ENCODE measurements at places on chromosomes 3 and 15.

DNA sequence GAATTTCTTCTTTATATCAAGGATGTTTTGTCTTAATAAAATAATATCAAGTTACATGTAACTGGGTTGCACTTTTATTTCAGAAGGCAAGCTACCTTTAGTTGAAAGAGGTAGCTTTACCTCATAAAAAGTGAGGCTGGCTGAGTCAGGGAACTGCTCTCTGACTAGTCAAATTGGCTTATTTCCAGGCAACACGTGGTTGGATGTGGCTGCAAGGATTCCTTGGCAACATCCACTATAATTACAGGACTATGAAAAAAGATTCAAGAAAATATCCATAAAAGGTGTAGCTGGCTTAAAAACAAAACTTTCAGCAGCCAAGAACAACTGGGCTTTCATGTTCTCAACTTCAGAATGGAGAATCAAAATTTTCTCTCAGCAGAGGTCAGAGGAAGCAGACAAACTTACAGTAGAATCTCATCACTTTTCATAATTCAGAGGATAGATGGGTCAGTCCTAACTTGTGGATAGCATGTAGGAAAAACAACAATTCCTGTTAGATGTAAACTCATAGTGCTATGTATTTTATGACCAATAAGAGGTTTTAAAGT is 779.1 kb downstream of the MECOM start:
- DNase-seq: peak; percentile 19

- peak; percentile 22 for DNase-seq
These were observed 114.3 kb upstream of the ARHGEF3 start for GRCh38 chr3:56915966-56916586.

- DNase-seq: no peak
These were observed 483.2 kb upstream of the TBL1XR1 start for GRCh38 chr3:177680472-177680821.

GRCh38 chr3:187974871-187975271 is 179.1 kb upstream of the LPP start:
- DNase-seq: no peak

DNA sequence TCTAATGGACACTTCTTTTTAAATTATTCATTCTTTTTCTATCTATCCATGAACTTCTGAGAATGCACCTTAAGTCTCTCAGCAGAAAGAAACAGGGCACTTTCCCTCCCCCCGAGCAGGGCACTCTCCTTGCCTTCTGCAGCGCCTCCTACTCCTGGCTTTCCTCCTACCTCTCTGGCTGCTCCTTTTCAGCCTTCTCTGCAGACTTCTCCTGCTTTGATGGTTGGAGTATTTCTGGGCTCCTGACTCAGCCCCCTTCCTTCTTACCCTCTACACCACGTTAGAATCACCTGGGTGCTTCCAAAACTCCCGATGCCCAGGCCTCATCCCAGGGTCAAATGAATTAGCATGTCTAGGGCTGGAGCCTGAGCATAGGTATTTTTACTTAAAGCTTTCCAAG is 3.4 kb downstream of the SCN5A start:
- no peak for DNase-seq

GRCh38 chr15:85976986-85977385 is 102.7 kb upstream of the AGBL1 start:
- DNase-seq: no peak

DNA sequence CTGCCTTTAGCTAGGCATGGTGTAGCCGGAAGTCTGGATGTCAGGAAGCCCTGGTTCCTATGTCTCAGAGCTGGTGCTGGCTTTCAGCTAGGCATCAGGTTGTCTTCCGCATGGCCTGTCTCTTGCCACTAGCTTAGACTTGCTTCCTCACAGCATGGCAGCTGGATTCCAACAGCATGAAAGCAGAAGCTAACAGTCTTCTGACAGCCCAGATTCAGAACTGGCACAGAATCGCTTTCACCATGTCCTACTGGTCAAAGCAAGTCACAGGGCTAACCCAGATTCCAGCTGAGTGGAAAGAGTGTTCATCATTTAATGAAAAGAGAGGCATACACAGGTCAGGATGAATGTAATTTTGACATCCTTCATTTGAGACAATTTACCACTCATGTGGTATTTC is 1050.5 kb downstream of the ROBO2 start:
- no peak for DNase-seq

- no peak for DNase-seq
These were observed 58.5 kb downstream of the LPP start for GRCh38 chr3:188212308-188212969.

DNA sequence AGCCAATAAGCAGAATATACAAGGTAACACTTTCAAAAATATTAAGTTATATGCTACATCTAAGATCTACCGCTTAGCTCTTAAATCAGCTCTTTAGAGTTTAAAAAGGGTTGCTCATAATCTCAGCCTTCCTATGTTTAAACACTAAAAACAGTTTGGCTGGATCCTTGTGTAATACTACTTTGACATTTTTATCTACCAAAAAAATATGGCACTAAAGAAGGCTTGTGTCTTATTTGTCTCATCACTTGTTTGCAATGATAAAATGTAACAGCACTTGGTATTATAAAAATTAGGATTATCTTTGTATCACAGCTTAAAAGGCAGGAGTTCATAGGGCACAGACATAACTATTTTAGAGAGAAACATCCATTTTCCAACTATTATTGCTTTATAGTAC is 9.8 kb downstream of the ANKRD28 start:
- no peak for DNase-seq

DNA sequence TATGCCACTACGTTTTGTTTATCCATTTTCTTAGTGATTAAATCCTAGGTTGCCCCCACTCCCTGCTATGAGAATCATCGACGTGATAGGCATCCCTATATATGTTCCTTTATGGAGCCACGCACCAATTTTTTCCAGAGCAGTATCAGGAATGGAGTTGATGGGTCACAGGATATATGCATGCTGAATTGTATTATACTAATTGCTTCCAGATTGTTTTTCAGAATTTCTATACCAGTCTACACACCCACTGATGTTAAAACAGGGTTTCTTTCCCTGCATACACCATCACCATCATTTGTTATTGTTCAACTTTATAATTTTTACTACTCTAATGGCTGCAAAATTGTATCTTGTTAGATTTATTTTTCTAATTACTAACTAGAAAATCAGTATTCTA is 100.1 kb upstream of the MRPS22 start:
- DNase-seq: no peak

DNA sequence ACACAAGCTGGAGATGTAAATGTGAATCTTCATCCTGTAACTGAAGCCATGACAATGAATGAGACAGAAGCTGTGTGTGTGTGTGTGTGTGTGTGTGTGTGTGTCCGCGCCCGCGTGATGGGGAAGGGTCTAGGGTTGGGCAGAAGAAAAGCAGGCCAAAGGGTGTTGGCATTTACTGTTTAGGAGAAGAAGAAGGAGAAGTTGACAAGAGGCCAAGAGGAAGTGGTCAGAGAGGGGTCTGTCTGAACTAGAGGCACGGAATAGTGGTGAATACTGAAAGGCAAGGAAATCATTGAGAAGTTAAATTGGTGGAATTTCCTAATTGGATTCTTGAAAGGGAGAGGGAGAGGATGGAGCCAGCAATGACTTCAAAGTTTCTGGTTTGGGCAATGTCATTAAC is 5.6 kb upstream of the NCEH1 start:
- DNase-seq: no peak

- no peak for DNase-seq
These were observed 14.4 kb downstream of the WWTR1 start for GRCh38 chr3:149643482-149643798.

GRCh38 chr15:28002867-28003266 is 96.2 kb downstream of the OCA2 start:
- no peak for DNase-seq

DNA sequence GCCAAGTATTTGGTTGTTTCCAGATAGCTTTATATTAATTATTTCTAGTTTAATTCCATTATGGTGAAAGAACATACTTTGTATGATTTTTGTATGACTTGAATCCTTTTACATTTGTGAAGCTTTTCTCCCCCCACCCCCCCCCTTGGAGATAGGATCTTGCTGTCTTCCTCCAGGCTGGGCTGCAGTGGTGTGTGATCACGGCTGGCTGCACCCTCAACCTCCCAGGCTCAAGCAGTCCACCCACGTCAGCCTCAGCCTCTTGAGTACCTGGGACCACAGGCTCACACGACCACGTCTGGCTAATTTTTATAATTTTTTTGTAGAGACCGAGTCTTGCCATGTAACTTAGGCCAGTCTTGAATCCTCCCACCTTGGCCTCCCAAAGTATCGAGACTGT is 29.5 kb downstream of the ARL8B start:
- no peak for DNase-seq

DNA sequence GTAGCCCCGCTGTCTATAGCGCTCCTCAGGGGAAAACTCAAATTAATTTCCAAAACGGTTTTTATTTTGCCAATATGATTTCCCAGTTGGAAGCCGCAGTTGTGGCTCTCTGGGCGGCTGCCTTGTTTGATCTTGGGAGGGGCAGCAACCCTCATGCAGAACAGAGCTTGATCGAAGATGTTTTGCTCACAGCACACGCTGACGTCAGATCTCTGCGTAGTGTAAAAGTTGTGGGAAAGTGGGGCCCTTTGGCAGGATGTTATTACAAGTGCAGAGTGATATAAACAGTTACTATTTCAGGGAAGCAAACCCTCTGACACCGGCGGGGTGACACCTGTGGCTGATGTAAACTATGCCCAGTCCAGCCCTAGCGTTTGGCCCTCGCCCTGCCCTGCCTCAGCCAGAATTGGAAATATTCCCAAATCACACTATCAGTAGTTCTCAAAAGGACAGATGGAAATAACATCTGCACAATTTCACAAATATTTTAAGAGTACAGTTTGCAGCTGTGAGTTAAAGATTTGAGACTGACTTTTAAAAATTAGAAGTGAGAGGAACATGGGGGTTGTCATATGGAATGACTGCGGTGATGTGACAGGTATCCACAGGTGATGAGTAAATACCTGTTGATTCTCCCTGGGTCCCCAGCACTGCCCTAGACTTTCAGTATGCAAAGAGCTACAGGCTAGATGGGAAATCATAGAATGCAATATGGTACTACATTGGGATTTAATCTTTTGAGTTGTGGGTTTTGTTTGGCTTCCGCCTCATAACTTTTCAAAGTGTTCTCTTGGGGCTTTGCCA is 1.7 kb downstream of the SYNM start:
- no peak for DNase-seq

DNA sequence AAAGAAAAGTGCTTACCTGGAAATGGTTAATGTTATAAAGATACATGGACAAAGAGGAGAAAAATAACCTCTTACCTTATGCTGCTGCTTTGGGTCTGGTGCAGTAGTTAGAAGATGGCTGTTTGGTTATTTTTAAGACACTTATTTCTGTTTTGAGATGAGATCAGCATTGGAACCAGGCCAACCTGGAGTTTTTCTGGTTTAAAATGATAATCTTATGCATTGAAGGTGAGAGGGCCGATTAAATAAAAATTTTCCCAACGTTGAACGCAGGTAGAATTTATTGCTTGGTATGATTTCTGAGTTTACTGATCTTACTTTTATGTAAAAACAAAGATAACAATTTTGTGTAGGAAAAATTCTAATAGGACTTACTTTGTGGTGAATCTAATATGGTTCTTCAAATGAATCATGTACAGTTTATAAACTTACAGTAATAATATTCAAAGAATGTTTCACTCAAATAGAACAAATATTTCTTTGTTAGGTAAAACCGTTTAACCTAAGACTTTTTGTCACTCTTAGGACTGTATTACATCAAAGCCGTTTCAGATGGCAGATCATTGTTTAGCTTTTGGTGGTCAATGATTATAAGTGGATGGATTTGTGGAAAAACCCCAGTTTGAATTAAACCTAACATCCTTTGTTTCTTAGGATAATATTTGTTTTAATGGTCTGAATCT is 14.9 kb downstream of the UBE2E2 start:
- DNase-seq: no peak

- no peak for DNase-seq
These were observed 158.0 kb downstream of the CDIN1 start for GRCh38 chr15:36737430-36737891.
